Nucleus accumbens (tissue), 56 donors: ENCODE measurements at places on chromosomes 4 and X.

DNA sequence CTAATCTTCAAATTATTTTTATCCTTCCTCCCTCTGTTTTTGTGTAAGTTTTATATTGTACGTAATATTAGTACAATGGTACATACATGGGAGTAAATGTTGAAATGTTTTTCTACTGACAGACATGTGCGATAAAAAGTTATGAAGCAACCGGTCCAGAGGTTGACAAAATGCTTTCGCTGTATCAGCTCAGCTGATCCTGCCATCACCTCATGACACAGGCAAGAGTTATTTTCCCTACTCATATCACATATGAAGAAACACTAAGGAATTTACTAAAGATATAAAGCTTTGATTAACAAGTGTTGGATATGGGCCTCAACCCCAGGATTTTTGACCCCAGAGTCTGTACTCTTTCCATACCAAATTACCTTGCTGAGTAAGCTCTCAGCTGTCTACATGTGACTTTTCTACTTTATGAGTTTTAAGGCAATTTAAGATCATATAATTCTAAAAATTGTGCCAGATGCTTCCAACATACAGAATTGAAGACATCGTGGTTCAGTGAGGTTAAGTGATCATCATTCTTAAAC lies 50.0 kb downstream of the CLCN5 start:
- no peak for DNase-seq

DNA sequence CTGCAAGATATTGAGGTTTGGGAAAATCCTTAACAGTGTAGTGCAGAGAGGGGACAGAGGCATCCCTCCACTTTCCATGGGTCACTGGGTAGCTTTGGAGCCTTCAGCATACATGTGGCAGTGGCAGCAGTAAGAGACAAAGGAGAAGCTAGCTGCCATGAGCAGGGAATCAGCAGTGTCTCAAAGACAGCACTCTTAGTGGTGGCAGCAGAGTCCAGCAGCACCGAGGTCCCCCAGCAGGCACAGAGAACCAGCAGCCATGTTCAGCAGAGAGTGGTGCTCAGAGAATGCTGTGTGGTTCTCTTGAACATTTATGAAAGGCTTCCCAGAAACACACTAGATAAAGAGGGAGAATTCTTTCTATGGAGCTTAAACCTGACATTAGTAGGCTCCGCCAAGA lies 308.5 kb downstream of the CENPC start:
- DNase-seq, result no peak

GRCh38 chr4:153273751-153274150 lies 69.5 kb downstream of the TRIM2 start:
- DNase-seq, result no peak

GRCh38 chrX:69262036-69262936 lies 97.0 kb upstream of the PJA1 start:
- DNase-seq, result no peak

DNA sequence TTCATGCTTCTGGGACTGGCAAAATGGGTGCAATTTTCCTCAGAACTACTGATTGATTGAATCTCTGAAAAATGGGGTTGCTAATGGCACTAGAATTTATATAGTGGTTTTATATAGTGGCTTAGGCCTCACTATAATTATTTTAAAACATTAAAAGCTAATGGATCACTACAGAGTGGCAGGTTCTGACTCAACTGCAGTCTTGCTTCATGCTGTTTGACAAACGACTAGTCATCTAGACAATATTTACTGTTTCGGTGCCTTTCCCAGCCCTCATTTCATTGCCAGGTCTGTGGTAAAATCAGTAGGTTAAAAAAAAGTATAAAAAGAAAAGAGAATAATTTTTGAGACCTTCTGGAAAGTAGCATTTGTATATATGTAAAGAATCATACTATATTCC lies 352.8 kb upstream of the ATOH1 start:
- no peak for DNase-seq

GRCh38 chr4:126364311-126364911 lies 1049.7 kb downstream of the FAT4 start:
- DNase-seq, result no peak

DNA sequence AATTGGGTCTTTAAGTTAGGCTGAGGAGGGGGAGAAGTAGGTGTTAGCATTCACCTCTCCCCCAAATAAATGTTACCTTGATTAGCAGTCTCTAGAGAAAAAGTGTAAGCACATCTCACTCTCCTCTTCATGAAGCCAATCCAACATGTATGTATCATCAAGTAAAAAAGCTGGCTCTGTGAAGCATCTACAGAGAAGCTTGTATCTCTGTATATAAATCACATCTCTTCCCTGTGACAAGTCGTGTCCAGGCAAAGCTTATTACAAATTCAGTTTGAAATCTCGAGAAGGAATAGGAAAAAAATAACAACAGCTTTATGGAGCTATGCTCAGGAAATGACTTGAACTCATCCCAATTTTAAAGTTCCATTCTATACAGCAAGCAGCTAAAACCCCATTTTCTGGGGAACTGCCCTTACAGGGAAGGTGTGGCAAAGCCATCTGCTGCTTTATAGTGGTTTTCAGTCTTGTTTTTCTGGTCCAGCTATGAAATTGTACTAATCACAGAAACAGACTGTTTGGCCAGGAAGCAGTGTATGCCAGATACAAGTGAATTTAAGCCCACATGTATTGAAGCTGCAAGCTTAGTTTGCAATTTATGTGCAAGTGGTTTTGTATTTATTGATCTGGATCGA lies 313.3 kb upstream of the NOCT start:
- DNase-seq, result no peak

DNA sequence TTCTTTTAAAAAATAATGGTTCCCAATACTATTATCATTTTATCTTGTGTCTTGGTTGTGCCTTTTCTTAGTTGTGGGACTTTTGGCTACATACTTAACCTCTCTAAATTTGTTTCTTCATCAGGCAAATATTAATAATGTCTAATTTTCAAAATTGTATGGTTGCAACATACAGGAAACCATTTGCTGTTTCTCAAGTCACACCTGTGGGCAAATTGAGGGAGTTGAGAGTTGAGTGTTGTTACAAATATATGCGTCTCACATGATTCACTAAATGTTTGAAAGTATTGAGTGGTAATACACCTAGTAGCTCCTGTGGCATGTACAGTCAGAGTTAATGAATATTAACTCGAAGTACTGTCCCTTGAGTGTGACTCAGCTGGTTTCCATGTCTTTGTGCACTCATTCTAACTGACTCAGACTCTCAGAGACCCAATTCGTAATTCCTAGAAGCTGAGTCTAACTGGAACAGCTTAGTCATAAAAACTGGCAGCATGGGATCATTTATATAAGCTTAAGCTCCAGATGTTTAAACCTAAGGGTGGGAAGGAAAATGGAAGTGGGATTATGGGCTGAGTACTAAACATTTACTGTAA lies 802.4 kb downstream of the TRIML1 start:
- no peak for DNase-seq

DNA sequence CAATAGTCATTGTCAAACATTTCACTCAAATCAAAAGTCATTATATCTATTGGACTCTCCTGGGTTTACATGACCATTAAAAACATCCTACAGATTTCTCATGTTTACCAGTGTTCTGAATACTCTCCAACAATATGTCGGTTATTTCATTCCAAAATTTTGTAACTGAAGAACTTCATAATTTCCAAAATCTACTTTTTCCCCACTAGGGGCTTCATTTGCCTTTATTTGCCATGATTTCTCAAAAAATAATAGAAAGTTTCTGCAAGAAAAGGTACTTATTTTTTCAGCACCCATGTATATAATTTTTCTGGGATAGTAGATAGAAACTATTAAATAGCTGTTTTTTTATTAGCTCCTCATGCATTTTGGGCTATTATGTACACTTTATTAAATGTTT lies 49.0 kb downstream of the PRDM5 start:
- DNase-seq, result no peak

DNA sequence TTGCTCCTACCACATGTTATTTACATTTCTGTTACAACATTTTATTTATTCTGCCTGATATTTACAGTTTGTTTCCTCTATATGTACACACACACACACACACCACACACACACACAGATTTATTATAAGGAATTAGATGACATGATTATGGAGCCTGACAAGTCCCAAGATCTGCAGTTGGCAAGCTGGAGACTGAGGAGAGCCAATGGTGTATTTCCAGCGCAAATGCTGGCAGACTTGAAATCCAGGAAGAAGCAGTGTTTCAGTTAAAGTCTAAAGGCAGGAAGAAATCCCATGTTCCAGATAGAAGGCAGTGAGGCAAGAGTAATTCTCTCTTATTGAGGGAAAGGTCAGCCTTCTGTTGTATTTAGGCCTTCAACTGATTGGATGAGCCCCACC lies 1.8 kb upstream of the KLHL4 start:
- no peak for DNase-seq
